ENCODE measurements at places on chromosomes 1 and 21. TPM values are rescaled to one million over a fixed set of nuclear protein-coding genes. Genes with fewer than 3 reads are reported as not detected.
A peak's percentile ranks its signal among the peaks of the same experiment; 100 is the strongest.

DNA sequence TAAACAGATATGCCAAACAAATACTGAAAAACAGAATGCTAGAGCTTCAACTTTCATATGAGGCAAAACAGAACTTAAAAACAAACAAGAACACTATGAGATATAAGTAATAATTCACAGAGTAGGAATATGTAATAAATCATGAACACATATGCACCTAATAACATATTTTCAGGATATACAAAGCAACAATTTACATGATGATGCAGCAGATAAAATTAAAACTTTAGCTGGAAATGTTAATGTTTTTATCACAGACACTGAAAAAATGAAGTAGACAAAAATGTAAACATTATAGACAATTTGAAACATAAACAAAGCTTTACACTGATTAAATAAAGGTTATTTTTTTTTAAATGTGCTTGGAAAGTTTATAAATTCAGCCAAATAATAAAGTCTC, 443.1 kb upstream of the NFIA start:
- DNase-seq = no peak

DNA sequence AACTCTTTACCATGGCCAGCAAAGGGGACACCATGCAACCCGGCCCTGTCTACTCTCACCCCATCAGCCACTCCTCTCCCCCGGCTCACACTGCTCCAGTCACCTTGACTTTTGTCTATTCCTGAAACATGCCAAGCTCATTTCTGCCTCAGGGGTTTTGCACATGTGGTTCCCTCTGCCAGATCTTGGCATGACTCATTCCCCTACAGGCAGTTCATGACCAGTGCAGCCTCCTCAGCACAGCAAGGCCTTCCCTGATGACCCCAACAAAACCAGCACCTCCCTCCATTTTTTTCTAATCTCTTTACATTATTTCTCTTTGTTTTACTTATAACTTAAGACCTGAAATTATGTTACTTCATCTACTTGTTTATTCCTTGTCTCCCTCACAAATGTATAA, 58.6 kb upstream of the GJB5 start:
- DNase-seq = no peak

DNA sequence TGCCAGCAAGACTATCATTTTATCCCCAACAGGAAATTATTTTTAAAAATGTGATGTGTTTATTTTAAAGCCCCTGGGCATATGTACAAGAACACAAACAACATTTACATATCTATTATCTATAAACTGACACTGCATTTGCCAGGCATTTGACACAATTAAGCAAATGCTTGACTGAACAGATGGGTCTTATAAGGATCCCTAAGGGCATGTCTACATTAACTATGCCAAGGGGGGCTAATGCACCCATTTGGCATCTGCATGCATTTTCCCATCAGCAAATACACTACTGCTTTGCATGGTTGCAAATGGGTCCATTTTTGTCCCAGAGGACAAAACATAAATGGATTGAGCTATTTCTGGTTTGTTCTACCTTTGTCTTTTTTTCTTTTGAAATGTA, 884.8 kb upstream of the B3GALT2 start:
- no peak for DNase-seq

DNA sequence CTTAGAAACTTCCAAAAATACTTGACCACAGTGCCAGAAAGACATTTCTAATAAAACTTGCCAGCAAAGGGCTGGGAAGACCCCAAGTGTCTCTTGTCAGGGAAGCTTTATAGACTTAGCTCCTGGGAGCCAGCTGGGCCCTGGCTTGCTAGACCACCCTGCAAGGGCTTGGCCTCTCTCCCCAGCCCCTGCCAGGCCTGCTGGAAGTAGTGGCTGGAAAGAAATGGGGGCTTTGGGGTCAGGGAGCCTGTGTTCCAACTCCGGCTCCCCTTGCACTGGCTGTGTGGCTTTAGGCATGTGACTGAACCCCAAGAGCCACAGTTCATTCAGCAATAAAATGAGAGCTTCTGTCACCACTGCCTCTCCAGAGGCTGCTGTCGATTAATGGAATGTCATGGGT, 31.1 kb downstream of the H3-3A start:
- no peak for DNase-seq

- peak; percentile 67 for DNase-seq
Observed at GRCh38 chr1:99180343-99180808, 83.9 kb upstream of the PLPPR4 start.

GRCh38 chr1:233065685-233066084, 115.3 kb downstream of the NTPCR start:
- DNase-seq = no peak

- no peak for DNase-seq
Observed at GRCh38 chr1:12275370-12275769, 45.5 kb downstream of the VPS13D start.

DNA sequence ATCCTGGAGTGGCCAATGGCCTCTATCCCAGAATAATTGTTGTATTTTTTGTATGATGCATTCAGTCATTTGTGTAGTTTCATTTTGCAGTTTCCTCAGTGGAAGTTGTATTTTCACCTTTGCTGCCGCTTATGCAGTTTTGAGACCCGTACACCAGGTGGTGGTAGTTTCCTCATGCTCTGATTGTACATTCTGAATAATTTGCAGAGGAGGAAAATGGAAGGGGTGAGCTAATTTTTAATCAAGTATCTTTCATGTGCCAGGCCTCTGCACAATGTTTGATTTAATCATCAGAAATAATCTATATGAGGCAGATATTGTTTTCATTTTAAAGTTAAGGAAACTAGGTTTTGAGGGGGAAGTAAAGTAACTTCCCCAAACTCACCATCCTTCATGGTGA, 29.5 kb downstream of the HLX start:
- no peak for DNase-seq

DNA sequence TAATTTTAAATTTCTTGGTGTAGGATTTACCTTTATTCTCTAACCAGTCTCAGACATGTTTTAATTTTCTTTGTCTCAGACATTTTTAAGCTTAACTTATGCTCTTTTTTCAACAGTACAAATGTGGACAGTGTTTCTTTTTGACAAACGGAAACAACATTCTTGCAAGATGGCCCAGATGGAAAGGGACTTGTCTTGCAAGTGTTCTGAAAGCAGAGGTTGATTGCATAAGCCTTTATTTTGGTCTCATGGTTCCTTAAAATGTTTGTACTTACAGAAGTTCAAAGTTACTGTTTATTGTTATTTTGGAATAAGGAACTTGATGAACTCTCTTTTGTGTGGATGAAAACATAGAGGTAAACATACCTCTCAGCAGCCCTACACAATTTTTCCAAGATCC, 22.9 kb downstream of the SMAP2 start:
- no peak for DNase-seq

- no peak for DNase-seq
Observed at GRCh38 chr1:54132495-54132894, 20.3 kb downstream of the CDCP2 start.

GRCh38 chr1:7458946-7459345, 312.1 kb upstream of the VAMP3 start:
- no peak for DNase-seq

GRCh38 chr1:72526926-72527325, 244.6 kb upstream of the NEGR1 start:
- no peak for DNase-seq

GRCh38 chr1:115814685-115815398, 26.1 kb downstream of the NHLH2 start:
- no peak for DNase-seq

- no peak for DNase-seq
Observed at GRCh38 chr1:107254306-107254705, 113.5 kb downstream of the NTNG1 start.

- no peak for DNase-seq
Observed at GRCh38 chr1:95386371-95386770, 152.4 kb downstream of the RWDD3 start.

GRCh38 chr1:64572222-64572900, 102.4 kb downstream of the CACHD1 start:
- DNase-seq = no peak

GRCh38 chr1:198639671-198640143, 867 bp downstream of the PTPRC start:
- no peak for DNase-seq

DNA sequence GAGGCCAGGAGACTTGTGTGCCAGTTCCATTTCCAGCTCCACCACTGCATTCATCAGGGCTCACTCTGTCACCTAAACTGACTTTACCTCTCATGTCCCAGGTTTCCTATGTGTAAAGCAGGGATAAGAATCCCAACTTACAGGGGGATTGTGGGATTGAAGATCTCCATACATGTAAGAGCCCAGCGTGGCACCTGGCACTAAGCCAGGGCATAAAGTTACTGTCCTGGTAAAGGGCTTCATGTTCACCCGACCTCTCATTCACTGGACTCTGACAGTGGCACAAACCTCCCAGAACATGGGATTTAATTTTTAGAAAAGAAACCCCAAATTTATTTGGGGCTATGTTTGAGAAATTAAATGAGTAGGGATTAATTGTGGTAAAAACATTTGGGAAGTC, 8.9 kb upstream of the IGFN1 start:
- no peak for DNase-seq

GRCh38 chr1:16903054-16903453, 7.3 kb downstream of the RNU1-2 start:
- no peak for DNase-seq

DNA sequence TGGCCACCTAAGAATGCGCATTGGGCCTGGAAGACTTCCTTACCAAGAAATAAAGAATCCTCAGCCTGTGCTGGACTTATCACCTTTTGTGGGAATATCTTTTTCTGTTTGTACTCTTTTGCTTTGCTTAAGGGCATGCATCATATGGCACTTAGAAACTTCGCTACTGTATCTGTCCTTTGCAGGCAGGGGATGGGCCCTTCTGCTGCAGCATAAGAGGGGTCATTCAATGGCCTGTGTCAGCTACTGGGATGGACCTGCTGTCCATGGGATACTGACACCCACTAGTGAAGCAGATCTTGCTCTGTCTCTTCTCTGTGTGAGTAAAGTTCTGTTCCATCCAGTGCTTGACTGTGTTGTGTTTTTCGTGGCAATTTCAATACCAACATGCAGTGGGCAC, 239.0 kb upstream of the JUN start:
- no peak for DNase-seq

- DNase-seq = no peak
Observed at GRCh38 chr1:40844079-40844478, 18.1 kb downstream of the CITED4 start.

- DNase-seq = no peak
Observed at GRCh38 chr21:44765231-44766013, 36.2 kb downstream of the UBE2G2 start.

DNA sequence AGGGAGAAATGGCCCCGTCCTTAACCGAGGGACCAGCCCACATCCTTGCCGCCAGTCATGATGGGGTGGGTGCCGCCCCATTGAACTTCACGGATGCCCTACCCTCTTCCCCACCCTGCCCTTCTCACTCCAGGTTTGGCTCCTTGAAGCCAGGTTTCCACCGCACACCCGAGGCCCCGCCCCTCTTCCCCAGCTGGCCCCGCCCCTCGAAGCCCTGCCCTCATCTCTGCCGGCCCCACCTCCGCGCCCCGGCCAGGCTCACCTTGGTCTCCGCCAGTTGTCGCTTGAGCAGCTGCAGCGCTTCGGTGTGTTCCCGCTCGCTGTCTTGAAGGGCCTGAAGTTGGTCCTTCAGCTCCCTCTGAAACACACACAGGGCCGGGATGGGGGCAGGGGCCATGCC, 16.6 kb downstream of the TRIM62 start:
- no peak for DNase-seq

DNA sequence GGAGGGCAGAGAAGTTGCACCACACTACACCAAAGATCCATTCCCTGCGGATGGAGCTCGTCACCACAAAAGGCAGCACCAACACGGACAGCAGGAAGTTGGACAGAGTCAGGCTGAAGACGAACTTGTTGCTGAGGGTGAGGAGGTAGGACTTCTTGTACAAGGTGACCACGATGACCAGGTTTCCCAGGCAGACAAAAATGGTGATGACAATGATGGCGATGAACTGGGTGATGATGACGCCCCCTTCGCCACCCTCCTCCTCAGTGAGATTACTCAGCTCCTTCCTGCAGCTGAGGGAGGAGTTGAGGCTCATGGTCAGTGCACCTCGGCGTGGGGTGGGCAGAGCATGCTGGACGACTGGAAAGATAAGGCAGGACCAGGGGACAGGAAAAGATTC, 32.2 kb downstream of the GPR161 start:
- DNase-seq = no peak

- DNase-seq = no peak
Observed at GRCh38 chr1:82534996-82535395, 734.3 kb downstream of the ADGRL2 start.

DNA sequence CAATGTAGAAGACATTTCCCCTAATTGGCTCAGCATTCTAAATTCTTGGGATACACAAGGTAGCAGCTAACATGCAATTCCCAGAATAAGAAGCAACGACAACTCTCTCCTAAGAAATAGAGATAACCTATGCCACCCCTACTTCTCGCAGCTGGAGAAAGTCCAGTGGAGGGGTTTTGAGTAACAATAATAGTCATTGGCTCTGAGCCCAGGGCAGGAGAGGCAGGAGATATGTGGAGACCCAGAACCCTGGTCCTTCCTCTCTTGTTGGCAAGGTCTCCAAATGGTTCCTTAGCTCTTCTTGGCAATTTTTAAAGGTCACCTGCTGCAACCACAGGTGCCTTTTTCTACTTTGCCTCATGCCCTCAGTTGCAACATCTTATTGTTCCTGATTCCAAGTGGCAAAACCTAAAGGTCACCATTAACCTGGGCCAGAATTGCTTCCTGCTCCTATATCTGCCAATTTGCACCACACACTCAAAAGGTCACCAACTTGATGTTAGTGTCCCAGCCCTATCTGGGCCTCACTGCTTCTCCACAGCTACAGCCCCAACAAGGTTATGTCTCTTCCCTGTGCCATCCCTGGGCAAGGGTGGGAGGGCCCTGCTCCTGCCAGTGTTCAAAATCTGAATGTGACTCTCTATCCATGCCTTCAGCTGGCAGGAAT, 36.7 kb downstream of the TBX15 start:
- DNase-seq = no peak

- no peak for DNase-seq
Observed at GRCh38 chr1:181936768-181937581, 124.5 kb downstream of the ZNF648 start.

- DNase-seq = no peak
Observed at GRCh38 chr1:236465959-236466303, 57.9 kb upstream of the LGALS8 start.

GRCh38 chr21:34227386-34227852, 136.4 kb upstream of the KCNE2 start:
- DNase-seq = no peak

GRCh38 chr21:42739061-42739931, 85.9 kb downstream of the PDE9A start:
- no peak for DNase-seq

GRCh38 chr1:230849451-230850224, 18.7 kb downstream of the C1orf198 start:
- peak; percentile 82 for DNase-seq

GRCh38 chr1:206685334-206685768, 646 bp downstream of the MAPKAPK2 start:
- DNase-seq = no peak

The ERICH3 gene
- total RNA-seq = 0.21 TPM

The HES2 gene
- total RNA-seq = not detected

The HTR6 gene
- not detected for total RNA-seq

The FAM131C gene
- 2.1 TPM for total RNA-seq

The MINDY1 gene
- 55.8 TPM for total RNA-seq

The STPG1 gene
- 5.0 TPM for total RNA-seq

The SIK1 gene
- total RNA-seq = 10.8 TPM

The CPLANE2 gene
- total RNA-seq = 7.8 TPM

The OR6N1 gene
- total RNA-seq = not detected

The C1QC gene
- 395 TPM for total RNA-seq

The GUCA2A gene
- total RNA-seq = not detected

The DIO1 gene
- not detected for total RNA-seq

The LRRC8C gene
- total RNA-seq = 9.2 TPM

The RAD54L gene
- total RNA-seq = 0.72 TPM

The TCHHL1 gene
- not detected for total RNA-seq

The CD1B gene
- not detected for total RNA-seq
